Germinal center (tissue), 1 donor: ENCODE measurements at places on chromosomes 2 and 18.

DNA sequence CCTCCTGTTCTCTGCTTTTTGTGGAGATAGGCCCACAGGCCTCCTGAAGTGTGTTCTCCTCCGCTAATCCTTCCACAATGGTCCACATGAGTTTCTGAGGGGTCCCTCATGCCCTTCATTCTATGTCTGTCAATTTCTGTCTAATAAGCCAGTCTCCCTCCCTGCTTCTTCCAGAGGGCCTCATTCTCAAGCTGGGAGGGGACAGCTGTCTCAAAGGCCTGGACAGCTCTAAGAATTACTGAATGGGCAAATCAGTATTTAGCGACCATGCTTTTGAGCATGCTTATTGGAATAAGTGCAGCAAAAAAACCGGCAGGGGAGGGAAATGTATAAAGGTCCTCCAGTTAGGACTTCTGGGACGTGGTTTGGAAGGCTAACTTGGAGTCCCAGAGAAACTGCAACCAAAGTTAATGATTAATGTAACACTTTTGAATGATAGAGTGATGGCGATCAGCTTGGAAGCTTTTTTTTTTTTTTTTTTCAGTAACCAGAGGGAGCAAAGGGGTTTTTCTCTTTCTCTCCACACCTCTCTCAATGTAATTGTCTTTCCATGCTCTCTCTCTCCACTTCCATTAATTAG lies 890.7 kb upstream of the POU3F3 start:
- DNase-seq, result no peak

GRCh38 chr2:8176887-8177286 lies 505.0 kb upstream of the ID2 start:
- no peak for DNase-seq

DNA sequence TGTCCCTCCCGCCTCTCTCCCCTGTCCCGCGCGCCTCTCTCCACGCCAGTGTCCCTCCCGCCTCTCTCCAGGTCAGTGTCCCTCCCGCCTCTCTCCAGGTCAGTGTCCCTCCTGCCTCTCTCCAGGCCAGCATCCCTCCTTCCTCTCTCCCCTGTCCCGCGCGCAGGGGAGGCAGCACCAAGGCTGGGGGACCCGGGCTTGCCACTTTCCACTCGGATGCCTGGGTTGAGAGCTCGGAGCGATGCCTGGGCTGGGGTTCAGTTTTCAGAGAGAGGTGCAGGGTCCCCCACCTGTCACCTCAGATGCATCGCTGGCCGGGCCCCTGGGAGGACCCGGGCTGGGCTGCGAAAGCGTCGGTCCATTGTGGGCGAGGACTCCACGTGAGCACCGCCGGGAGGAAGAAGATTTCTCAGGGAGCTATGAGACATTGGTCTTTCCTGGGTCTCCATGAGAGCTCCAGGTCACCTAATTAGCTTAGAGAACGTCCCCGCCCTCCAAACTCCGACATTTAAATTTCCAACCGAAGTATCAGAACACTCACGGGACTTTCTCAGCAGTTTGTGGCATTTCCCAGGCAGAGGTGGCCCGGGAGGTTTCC lies 2.1 kb downstream of the FBLN7 start:
- no peak for DNase-seq

DNA sequence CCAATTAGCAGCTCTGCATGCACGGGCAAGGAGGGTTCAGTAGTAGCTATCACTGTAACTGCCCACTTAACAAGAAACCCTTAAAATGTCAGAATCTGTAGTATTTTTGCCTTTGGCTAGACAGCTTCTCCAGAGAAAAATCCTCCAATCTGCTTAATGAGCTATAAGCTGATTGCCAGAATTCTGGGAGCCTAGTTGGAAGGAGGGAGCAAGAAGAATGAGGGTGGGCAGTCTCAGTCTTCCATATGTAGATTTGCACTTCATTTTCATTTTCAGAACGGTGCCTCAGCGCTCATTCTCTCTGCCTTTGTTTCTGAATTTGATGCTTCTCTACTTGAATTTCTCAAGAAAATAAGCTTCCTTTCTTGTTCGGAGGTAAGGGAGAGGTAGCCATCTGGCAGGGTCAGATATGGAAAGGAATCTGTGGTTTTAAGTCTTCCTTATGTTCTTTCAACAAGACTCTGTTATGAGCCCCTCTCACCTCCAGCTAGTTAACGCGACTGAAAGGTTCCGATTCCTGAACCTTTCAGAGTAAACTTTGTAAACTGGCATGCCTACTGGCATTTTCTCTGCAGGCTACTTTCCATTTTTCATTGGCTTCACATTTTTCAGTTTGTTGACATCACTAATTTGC lies 53.5 kb downstream of the HNRNPLL start:
- no peak for DNase-seq

GRCh38 chr2:235709124-235709813 lies 215.4 kb downstream of the AGAP1 start:
- no peak for DNase-seq

DNA sequence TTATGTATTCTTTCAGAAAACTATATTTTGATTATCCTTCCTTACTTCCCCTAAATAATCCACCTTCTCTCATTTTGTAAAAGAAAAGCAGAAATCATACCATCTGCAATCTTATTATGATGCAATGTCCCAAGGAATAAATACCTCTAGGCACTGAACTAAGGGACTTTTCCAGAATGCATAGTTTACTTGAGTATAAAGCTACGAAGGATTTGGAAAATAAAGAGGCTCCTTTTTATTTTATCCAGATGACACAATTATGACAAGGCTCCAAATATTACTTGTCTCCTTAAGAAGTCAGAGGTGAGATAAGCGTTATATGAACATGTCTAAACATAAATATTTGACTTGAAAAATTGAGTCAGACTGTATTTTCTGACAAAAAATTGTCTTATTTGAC lies 72.1 kb downstream of the COL3A1 start:
- no peak for DNase-seq

- DNase-seq, result no peak
These were observed 87.8 kb downstream of the KCTD18 start for GRCh38 chr2:200422071-200422470.

GRCh38 chr2:172467382-172467781 lies 40.0 kb downstream of the ITGA6 start:
- no peak for DNase-seq

- no peak for DNase-seq
These were observed 169.2 kb upstream of the SMAD2 start for GRCh38 chr18:48099481-48100164.
